ENCODE measurements at places on chromosomes 4 and X. TPM values are rescaled to one million over a fixed set of nuclear protein-coding genes. Genes with fewer than 3 reads are reported as not detected.

GRCh38 chr4:53637348-53637747 lies 46.1 kb upstream of the LNX1 start:
- DNase-seq, result no peak

DNA sequence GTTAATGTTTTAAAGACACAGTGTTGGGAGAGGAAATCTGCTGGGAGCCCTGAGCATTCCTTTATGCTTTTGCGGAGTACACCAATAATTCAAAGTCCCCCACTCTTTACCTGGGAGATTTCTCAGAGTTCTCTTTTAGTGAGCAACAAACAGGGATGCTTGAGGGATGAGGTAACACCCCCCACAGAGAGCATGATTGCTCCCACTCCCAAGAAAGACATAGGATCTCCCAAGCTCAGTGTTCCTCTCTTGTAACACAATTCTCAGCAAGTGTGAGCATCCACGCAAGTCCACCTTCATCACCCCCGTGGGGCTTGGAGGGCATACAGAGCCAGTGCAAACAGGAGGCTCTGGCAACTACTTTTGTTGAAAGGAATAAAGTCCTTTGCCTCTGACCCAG lies 36.1 kb downstream of the GSPT2 start:
- no peak for DNase-seq

- DNase-seq, result no peak
Measured at GRCh38 chrX:77901506-77901905, 2.2 kb downstream of the COX7B start.

DNA sequence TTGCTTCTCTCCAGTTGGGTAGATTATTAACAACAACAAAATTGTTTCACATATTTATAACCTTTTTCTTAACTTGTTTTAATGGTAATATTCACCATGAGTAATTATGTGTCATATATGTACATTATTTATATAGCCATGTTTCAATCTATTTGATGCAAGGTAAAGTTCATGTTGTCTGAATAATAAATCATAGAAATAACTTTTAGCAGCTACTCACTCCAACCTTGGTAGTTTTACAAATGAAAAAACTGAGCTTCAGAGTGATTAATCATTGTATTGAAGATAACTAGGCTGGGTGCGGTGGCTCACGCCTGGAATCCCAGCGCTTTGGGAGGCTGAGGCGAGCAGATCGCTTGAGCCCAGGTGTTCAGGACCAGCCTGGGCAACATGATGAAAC lies 46.0 kb downstream of the TMA16 start:
- no peak for DNase-seq

DNA sequence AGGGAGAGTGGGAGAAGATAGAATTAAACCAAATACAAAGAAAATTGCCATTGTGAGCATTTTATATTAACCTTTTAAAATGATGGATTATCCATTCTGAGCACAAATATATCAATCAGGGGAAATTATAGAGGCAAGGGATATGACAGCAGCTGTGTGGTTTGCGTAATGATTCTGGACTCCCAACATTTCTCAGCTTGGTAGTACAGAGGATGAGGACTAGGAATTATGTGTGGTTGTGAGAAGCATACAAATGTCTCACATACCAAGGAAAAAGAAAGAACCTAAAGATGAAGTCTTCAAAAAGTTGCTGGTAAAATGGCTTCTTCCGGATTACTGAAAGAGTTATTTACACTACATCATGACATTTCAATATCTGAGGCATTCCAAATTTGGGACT lies 674.6 kb upstream of the NR3C2 start:
- DNase-seq, result no peak

SSX4B gene
- total RNA-seq, result not detected

CT45A2 gene
- total RNA-seq, result not detected

AMBN gene
- not detected for total RNA-seq

All from glomerular endothelial cell (primary cell).